Keratinocyte (primary cell): ENCODE measurements at places on chromosomes 4 and X.

GRCh38 chr4:139077567-139078355 lies 62.2 kb downstream of the NOCT start:
- no peak for DNase-seq

GRCh38 chr4:115456231-115456630 lies 342.8 kb upstream of the NDST4 start:
- no peak for DNase-seq

- DNase-seq, result no peak
These were observed 115.6 kb downstream of the ARAP2 start for GRCh38 chr4:36128689-36129088.

- DNase-seq, result no peak
These were observed 54.1 kb upstream of the AP1S2 start for GRCh38 chrX:15908603-15909290.

DNA sequence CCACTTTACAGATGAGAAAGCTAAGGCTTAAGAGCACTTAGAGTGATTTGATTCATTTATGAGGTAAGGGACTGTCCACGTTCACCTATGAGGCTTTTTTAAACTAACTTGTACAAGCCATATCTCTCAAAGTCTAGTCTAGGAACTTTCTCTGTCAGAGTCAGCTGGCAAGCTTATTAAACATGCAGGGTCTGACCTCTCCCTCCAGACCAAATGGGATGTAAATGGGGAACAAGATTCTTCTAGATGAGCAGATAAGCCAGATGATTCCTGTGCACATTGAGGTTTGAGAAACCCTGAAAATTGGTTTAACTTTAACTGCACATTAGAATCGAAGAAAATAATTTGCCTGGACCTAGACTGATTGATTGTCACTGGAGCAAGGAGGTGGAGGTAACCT lies 160.0 kb upstream of the SPRY1 start:
- no peak for DNase-seq

DNA sequence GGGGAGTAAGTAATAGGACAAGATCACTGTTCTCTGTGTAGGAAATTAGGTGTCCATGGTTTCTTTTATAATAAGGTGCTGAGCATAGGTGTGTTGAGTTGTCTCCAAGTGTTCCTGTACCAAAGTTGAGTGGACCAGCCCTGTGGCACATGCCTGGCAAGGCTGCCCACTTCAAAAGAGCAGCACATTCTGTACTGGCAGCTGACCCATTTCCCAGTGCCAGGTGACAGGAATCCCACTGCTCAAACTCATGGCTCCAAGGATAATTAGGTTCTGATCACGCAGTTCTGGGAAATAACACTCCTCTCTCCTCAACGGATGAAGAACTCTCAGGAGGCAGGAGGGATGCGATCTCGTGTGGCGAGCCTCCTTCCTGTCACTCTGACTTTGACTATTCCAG lies 12.8 kb upstream of the LGI2 start:
- no peak for DNase-seq

- DNase-seq, result no peak
These were observed 207.3 kb downstream of the ANKRD50 start for GRCh38 chr4:124505211-124505610.

DNA sequence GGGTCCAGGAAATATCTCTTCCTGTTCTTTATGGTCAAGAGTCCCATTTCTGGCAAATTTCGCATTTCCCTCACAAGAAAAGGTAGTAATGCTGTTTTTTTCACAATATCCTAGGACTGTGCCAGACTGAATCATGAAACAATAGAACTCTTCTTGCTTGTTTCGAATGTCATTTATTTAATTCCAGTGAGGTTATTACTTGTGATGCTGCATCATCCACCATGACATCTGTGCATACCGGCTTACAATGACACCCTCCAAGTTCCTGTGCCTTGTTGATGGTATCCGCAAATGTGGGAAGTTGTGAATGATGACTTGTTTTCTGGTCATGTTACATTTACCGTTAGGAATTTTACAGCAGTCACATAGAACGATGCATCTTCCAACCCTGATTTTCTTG lies 42.9 kb upstream of the SPRY1 start:
- DNase-seq, result no peak

DNA sequence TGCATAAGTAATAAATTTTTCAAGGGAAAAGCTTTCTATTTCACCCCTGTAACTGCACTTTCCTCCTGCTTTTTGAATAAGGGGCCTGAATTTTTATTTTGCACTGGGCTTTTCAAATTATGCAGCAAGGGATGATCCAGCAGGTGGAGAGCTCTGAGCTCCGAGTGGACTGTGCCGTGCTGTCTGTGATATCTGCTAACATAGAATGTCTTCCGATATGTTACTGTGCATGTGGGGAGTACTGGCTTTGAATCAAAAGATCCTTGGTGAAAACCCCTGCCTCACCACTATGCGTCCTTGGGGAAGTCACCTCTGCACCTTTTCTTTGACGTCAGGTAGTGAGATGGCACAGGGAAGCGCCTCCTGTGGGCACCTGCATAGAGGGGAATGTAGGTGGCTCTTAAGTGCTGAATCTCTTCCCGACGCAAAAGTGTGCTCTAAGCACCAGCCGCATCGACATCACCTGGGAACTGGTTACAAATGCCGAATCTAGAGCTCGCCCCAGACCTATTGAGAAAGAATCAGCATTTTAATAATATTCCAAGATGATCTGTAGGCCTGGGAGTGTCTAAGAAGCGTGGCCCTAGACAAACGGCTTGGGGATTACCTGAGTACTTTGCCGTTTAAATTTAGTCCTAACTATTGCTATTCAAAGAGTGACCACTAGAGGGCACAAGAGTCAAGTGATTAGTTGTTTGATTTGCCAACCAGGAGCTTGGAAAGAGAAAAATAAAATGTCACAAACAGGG lies 19.2 kb upstream of the WFS1 start:
- peak; percentile 23 for DNase-seq

DNA sequence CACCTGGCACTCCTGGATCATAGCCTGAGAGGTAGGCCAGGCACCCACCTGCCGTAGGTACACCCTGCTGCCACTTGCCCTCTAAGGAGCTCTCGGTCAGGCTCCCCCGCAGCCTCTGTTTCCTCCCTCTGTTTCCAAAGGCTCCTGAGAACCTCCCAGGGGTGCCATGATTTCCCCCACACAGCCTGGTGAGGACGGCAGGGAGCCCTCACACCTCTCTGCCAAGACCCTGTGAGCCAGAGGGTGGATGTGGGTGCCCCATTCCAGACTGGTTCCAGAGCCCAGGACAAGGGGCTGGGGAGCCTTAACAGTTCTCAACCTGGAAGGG lies 1.6 kb upstream of the ABLIM2 start:
- DNase-seq, result no peak

GRCh38 chr4:38024206-38024509 lies 64.0 kb downstream of the PTTG2 start:
- DNase-seq, result no peak

DNA sequence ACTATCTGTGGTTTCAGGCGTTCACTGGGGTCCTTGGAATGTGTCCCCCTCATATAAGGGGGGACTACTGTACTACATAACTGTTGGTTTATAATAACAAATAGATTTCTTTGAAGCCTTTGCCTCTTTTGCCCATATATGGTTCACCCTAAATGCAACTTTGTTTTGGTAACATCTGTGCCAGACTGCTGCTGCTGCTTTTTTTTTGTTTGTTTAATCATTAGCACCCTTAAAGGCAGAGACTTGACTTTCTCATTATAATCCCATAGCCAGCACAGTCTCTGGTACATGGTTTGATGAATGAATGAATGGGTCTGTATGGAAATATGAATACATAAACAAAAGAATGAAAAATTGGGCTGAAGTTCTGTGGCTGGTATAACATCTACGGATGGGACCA lies 80.2 kb upstream of the LHFPL1 start:
- DNase-seq, result no peak

GRCh38 chr4:91485415-91485814 lies 818.4 kb upstream of the GRID2 start:
- DNase-seq, result no peak

DNA sequence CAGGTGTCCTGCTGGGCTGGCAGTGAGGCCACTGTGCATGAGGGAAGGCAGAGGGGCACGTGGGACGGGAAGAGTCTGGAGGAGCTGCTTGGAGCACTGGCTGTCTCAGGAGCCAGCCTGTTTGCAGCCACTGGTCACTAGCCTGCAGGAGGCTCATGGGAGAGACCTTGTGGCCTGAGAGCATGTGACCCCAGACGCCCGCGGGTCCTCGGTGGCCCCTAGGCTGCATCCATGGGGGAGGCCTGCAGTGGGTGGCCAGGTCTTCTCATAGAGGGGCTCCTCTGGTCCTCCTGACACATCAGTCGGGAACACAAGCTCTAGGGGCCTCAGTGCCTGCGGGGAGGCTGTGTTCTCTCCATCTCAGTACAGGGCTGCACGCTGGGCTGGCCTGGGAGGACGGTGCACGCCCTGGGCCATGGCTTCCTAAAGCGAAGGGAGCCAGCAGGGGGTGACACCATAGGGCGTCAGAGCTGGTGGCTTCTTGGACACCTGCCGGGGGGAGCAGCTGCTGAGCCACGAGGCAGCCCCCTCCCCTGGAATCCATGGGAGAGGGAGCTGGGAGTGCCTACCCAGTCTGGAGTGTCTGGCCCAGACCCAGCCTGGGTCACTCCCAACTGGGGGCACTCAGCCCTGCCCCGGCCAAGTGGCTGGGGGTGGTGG lies 12.3 kb downstream of the NAT8L start:
- DNase-seq, result no peak

DNA sequence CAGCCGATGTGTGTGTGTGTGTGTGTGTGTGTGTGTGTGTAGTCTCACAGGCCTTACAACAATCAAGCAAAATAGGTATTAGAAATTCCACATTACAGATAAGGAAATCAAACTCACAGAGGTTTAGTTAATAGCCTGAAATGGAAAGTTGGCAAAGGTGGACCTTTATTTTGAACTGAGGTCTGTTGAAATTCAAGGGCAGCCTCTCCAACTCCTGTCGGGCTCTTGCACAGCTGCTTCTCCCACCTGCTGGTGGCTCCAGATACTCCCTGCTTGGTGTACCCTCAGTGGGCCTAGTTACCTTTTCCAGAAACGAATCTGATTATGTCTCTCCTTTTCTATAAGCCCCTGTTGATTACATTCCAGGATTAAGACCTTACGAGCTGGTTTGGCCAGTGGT lies 195.9 kb downstream of the MGST2 start:
- DNase-seq, result no peak

- DNase-seq, result no peak
These were observed 119.3 kb upstream of the NR3C2 start for GRCh38 chr4:148561467-148561866.

DNA sequence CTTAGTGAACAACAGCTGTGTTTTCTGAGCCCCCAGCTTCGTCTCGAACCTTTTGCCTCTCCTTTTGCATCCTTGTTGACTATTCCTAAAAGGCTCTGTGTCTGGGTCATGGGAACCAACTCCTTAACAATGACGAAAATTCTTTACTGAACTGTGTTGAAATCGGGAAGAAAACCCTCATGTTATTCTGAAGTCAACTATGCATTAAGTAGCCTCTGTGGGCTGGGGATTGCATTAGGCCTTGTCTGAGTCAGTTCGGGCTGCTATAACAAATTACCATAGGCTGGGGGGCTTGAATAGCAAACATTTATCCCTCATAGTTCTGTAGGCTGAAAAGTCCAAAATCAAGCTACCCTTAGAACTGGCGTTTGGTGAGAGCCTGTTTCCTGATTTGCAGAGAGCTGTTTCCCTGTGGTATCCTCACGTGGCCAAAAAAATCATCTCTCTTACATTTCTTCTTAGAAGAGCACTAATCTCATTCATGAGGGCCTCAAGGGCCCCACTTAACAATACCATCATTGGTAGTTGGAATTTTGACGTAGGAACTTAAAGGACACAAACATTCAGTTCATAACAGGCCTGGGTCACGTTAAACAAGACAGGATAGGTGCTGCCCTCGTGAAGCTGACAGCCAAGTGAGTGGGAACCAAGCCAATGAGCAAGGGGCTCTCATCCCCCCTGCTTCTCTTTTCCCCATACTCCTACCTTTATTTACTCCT lies 75.9 kb downstream of the CLNK start:
- no peak for DNase-seq

DNA sequence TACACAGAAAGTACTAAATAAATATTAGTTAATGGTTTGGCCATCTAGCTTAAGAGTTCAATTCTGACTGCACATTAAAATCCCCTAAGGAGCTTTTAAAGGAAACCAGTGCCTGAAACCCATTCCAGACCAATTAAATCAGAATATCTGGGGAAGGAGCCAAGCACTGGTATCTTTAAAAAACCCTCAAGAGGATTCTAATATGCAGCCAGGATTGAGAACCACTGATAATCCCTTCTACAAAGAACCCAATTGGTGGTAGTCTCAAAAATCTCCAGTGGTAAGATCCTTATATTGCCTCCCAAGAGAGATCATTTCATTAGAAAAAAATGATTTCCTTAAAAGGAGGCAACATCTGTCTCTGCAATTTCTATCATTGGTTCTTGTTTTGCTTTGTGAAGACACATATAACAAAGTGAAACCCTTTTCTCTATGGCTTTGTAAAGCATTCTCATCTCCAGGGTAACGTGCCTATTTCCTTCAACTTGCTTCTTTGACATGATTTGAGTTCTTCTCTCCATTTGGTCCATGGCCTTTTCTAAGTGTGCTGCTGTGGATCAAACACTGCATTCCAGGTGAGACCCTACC lies 3.5 kb downstream of the GPR34 start:
- no peak for DNase-seq
